ENCODE measurements at places on chromosomes 6 and 20.

DNA sequence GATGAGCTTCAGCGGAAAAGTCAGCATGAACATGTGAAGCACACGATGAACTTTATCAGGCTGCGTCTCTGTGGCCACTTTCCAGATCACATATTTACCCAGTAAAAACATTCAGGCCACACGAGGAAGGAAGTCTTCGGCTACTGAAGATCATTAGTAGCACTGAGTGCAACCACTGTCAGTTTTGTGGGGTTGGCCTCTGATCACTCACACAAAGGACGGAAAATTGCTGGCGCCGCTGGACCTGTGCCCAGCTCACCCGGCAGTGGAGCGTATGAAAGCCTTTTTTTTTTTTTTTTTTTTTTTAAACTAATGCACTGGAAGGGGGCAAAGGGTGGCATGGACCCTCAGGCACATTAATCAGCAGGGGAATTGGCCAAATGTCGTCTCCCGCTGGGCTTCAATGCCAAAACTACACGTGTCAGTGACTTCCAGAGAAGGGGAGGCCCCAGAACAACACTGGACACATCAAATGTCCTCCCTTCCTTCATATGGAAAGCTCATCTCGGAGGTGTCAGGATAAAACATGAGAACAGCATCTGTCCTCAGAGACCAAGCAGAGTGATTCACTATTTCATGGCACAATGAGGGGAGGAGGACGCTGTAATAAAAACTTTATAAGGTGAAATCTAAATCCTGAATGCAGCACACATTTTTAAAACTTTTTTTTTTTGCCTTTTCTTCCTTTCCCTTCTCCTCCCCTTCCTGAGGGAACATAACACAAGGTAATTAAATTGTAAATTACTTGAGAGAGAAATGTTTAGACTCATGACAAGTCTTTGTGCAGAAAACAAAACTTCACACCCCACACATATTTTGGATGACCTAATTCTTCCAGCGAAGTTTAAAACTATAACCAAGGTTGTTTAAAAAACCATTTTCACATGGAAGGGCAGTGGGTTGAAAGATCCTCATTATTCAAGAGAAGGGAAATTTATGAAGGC lies 223.4 kb downstream of the FOXC1 start:
- DNase-seq, result no peak

GRCh38 chr6:121879149-121879548 lies 443.7 kb downstream of the GJA1 start:
- DNase-seq, result no peak

DNA sequence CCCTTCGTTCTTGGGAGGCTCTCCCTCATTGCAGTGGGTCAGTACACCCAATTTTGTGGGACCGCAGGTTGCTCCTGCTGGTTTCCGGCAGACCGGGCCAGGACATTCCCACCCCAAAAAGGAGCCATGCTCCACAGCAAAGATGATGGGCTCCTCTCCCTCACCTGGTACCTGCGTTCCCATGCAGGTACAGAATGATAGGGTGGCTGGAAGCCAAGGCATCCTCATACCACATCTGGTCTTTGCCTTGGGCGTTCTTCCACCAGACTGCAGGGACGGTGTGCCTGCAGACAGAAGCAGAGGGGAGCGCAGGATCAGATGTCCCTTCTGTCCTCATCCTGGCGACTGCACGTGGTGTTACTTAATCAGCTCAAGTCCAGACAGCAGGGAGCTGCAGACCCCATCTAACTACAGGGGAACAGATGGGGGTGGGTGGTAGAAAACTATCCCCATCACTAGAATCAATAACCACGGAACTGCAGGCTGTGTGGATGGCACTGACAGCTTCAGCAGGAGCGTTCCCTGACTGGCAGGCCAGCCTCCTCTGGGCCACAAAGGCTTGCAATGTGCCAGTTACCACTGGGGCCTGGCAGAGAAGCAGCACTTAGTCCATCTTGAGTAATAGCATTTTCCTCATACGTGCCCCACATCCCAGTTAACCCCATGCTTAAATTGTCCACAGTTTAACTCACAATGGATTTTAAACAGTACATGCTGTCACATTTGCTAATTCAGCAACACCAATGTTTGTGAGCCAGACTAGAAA lies 70.4 kb downstream of the ABHD12 start:
- DNase-seq, result no peak

DNA sequence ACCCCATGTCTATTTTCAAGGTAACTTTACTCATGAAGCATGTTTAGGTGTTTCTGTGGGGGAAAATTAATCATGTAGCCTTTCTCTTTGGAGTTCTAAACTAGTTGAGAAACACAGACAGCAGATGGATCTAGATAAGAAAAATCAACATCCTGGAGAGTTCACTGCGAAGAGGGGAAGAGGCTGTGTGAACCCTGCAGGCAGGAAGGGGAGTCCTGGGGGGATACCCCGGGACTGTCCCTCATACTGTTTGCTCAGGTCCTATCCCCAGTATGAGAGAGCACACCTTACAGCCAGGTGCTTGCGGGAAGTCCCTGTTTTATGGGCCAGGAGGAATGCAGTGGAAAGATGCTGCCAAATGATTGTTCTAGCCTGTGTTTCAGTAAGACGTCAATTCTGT lies 32.7 kb downstream of the CHMP4B start:
- DNase-seq, result no peak

GRCh38 chr20:25057234-25058050 lies 497 bp downstream of the ACSS1 start:
- peak; percentile 90 for DNase-seq

DNA sequence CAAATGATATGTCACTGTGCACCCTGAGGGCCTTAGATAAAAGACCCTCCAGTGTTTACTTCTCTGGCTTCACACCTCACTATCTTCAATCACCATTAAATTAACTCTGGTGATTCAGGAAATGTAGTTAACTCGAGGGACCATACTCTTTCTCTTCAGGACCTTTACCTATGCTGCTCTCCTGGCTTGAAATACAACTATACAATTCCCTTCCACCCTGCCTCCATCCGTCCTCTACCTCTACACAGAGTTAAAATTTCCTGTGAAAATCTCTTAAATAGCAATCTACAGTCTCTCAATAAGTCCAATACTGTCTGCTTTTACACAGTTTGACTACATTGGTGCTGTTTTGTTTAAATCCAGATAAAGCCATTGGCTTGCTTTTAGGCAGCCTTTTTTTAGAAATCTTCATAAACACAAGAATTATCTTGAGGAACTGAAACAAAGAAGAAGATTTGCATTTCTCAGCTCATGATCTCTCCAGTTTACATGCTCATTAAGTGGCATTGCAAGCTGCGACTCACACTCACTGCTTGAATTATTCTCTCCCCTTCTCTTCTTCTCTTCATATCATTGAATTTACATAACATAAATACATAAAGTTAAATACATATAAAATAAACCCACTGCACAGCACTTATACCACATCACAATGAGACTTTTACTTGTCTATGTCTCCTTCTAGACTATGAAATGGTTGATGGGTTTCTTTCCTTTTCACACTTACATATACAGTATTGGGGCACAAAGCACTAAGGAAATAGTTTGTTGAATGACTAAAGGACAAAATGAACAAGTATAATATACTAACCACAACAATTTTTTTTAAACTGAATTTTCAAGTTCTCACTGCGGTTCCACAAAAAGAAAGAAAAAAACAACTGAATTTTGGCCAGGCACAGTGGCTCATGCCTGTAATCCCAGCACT lies 239.0 kb upstream of the KCNQ5 start:
- DNase-seq, result no peak

DNA sequence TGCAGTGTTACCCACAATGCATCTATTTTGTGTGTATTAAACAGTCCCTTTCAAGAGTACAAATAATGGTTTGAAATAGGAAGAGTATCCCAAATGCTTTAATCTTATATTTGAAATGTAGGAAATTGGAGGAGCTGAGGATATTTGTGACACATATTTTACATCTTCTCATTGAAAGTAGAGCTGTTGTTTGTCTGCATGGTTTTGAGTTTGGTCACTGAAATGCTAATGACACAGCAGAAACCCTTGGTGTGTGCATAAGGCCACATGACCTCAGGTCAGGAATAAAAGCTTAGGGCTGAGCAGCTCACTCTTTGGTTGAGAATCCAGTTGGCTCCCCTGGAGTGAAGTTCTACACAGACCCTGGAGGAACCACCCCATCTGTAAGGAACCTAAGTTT lies 49.8 kb downstream of the TPD52L1 start:
- DNase-seq, result no peak

GRCh38 chr6:14676064-14676463 lies 558.5 kb downstream of the CD83 start:
- no peak for DNase-seq

DNA sequence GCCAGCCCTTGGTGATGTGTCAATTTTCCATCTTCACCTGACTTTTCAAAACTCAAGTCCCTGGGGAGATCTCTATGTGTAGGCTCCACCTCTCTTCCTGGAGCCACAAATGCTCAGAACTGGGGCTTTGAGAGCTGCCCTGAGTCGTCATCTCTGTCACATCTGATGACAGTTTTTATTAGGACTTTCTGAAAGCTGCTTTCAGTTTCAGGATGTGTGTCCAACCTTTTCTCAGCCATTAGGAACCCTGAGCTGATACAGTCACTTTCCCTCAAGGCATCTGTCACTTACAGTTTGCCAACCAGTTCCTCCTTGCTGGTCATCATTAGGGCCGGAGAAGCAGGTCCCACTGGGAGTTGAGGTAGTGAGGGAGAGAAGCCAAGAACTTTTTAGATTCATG lies 365.9 kb upstream of the CHD6 start:
- no peak for DNase-seq

- no peak for DNase-seq
Measured at GRCh38 chr6:54897462-54898189, 51.1 kb downstream of the FAM83B start.

- no peak for DNase-seq
Measured at GRCh38 chr20:37552415-37552814, 24.7 kb upstream of the BLCAP start.

GRCh38 chr20:46111028-46111835 lies 6.9 kb upstream of the CD40 start:
- DNase-seq, result no peak

- no peak for DNase-seq
Measured at GRCh38 chr20:13113731-13114130, 105.0 kb downstream of the SPTLC3 start.

DNA sequence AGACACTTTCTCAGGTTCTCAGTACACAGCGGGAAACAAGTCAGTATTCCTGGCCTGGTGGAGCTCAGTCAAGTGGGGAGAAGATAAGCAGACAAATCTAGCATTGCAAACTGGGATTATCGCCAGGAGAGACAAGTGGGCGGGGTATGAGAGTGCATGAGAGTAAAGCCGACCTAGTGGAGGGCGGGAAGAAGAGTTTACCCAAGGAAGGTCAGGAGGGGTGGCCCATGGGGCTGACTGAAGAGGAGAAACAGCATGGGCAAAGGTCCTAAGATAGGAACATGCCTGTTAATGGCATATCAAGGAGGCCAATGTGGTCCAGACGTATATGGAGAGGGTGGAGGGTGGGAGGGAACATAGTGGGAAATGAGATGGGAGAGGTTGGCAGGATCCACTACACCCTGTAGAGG lies 12.4 kb upstream of the CSNK2A1 start:
- no peak for DNase-seq

DNA sequence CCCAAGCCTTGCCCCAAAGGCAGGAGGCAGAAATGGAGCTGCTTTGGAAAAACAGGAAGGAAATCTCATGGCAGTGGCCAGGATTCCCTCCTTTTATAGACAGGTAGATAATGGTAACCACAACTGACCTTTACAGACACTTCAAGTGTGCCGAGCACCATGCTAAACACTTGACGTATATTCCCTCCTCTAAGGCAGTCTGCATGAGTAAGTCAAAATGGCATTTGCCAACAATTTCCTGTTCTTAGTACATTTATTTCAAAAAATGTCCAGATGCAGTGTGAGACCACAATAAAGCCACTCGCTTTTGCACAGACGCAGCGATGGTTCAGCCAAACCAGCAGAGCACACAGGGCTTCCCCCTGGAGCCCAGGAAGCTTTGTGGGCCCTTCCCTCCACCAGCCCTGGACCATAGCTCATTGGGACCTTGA lies 16.5 kb upstream of the GPR6 start:
- no peak for DNase-seq

DNA sequence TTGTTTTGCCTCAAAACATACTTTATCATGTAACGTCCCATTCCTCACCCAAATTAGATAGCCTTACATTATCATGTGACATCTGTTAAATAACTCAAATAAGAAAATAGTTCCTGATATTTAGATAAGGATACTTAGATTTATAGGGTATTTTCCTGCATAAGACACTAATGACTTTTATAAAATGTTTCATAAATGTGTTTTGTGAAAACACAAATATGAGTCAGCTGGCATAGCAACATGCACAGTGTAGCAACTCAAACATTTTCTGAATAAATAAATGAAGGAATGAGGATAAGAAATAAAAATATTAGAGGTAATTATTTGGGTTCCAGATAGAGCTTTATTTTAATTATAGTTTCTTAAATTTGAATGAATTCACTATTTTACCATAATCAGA lies 460.4 kb upstream of the PLCB4 start:
- no peak for DNase-seq

GRCh38 chr20:10625641-10626040 lies 48.2 kb downstream of the JAG1 start:
- no peak for DNase-seq

- no peak for DNase-seq
Measured at GRCh38 chr6:39681674-39682121, 43.5 kb downstream of the KIF6 start.

- no peak for DNase-seq
Measured at GRCh38 chr20:11411765-11412164, 505.9 kb upstream of the BTBD3 start.

DNA sequence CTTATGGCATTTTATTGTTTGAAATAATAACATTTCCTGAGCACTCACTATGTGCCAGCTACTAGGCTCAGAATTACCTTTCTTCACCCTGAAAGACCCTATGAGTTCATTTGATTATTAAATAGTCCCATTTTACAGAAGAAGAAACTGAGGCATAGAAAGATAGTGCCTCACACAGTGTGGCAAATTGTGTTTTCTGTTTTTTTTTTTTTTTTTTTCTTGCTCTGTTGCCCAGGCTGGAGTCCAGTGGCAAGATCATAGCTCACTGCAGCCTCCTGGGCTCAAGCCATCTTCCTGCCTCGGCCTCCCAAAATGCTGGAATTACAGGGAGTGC lies 59.7 kb upstream of the PTPN1 start:
- DNase-seq, result no peak

GRCh38 chr6:145784683-145785082 lies 29.9 kb downstream of the FBXO30 start:
- DNase-seq, result no peak

- DNase-seq, result peak; percentile 40
Measured at GRCh38 chr6:168377856-168378832, 58.6 kb upstream of the DACT2 start.

- no peak for DNase-seq
Measured at GRCh38 chr6:63355632-63356031, 35.8 kb upstream of the LGSN start.

All from natural killer cell treated with Interleukin-12 subunit alpha and Interleukin-12 subunit beta and Interleukin-15 and Interleukin-18, amount 100 ng/mL, for 72 hours (primary cell).